ENCODE measurements at places on chromosomes 5 and 9.

DNA sequence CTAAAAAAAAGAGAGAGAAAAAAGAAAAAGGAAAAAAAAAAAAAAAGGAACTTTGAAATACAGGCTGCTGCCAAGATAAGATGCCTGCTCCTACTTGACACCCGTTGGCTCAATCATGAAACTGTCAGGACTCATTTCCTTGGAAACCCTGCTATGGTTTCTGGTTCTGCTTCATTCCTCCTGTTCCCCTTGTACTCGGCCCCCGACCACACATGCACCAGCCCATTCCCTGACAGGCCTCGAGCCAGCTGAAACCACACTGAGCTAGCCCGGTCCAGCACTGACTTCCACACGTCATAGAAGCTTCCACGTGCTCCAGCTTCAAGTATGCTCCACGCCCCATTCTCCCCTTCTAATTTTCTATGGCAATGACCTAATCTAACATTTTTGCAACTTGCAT is 93.2 kb downstream of the MYO10 start:
- DNase-seq, result no peak

- no peak for DNase-seq
Measured at GRCh38 chr5:137393196-137393993, 105.7 kb downstream of the SPOCK1 start.

DNA sequence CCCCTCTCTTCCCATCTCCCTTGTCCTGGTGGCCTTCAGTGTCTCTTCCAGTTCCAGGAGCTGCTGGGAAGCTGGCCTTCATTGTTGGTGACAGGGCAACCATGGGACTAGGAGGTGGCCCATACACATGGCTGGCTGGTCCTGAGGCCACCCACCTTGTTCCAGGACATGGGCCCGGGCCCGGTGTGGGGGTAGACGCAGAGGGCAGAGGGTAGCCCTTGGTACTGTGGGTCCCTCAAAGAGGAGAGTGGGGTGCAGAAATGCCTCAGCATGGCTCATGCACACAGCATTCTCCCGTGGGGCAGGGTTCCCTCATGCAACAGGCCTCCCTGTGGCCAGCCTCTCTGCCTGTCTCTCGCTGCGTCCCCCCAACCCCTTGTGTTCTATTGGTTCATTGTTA is 20.8 kb downstream of the SLC6A7 start:
- DNase-seq, result no peak

DNA sequence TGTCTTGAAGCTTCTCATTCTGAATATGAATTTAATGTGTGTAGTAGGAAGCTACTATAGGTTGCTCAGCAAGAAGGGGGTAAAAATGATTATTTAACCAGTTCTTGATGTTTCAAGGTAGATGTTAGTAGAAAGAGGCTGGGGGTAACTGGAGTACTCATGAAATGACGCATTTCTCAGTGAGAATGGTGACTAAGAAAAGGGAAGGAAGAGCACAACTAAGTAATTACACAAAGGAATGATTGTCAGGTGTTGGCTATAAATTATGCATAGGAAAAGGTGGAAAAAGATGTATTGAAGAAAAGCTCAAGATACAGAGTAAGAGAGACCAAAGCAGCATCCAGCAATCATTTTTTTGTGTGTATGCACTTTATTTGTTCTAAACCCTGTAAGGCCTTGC is 1.4 kb upstream of the PSIP1 start:
- no peak for DNase-seq

- no peak for DNase-seq
Measured at GRCh38 chr5:81907012-81907635, 64.7 kb upstream of the ATG10 start.

GRCh38 chr5:128349044-128349858 is 188.8 kb downstream of the FBN2 start:
- DNase-seq, result no peak

- DNase-seq, result peak; percentile 81
Measured at GRCh38 chr9:72441848-72442607, 77.0 kb upstream of the ZFAND5 start.

Data from AG20443 (cell line).